ENCODE measurements at places on chromosomes 5 and 9.

- DNase-seq: no peak
Observed at GRCh38 chr9:63817622-63818518, 1467.1 kb downstream of the FOXD4L5 start.

DNA sequence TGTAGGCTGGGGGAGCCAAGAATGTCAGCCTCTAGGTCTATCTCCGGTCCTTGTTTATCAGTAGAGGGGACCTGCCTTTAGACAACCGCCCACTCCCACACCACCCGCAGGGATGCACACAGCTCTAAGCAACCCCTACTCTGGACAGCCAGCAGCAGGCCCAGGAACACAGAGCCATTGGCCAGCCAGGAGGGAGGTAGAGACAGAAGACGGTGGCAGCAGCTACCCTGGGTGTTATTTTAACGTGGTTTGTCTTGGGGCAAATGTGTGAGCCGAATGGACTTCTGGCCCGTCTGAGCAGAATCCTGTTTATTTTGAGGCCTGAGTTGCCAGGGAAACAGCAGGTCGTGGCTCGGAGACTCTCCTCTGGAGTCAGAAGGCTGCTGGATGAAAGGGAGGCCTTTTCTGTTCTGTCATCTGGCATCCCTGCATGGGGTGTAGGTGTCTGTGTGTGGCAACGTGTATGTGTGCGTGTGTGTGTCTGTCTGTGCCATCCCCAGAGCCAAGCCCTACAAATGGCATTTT, 382 bp upstream of the FGF1 start:
- no peak for DNase-seq

- DNase-seq: no peak
Observed at GRCh38 chr5:153672347-153673090, 182.0 kb downstream of the GRIA1 start.

GRCh38 chr5:160230686-160231527, 1.6 kb downstream of the FABP6 start:
- DNase-seq: no peak

DNA sequence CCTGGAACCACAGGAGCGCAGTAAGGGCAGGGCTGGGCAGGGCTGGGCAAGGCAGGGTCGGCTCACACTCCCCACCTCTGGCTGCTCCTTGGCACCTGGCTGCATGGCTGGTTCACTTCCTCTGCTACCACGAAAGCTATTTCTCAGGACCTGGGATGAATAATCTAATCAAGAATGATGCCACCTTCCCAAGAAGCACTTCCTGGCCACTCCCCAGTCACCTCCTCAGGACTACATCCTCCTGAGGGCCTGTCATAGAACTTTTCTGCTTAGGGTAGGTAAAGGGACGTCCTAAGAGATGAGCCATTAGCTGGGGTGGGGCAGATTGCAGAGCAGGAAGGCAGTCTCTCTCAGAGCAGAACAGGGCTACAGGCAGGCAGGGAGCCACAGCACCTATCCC, 288.2 kb upstream of the MAP3K1 start:
- DNase-seq: peak; percentile 54

- DNase-seq: no peak
Observed at GRCh38 chr5:56612759-56613158, 202.6 kb upstream of the MAP3K1 start.

- DNase-seq: peak; percentile 99
Observed at GRCh38 chr9:128218518-128219389, 15.6 kb downstream of the DNM1 start.

- DNase-seq: no peak
Observed at GRCh38 chr9:75906531-75906930, 16.1 kb downstream of the PCSK5 start.

DNA sequence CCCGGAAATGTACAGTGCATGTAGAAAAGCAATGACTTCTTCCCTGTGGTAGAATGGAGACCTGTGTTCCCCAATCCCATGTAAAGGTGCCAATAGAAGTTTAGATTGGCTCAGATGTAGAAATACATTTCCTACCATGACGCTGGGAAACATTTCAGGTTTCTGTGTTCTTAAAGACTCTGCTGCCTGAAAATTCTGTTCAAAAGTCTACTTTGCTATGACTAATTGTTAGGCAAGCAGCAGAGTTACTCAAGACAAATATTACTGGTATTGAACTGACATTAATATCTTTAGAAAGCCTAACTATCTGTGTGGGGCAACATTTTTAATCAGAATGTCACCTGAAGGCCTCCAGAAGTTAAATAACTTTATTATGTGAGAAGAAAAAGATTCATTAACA, 75.5 kb upstream of the ELL2 start:
- no peak for DNase-seq

GRCh38 chr5:32379421-32379820, 65.1 kb downstream of the ZFR start:
- no peak for DNase-seq

DNA sequence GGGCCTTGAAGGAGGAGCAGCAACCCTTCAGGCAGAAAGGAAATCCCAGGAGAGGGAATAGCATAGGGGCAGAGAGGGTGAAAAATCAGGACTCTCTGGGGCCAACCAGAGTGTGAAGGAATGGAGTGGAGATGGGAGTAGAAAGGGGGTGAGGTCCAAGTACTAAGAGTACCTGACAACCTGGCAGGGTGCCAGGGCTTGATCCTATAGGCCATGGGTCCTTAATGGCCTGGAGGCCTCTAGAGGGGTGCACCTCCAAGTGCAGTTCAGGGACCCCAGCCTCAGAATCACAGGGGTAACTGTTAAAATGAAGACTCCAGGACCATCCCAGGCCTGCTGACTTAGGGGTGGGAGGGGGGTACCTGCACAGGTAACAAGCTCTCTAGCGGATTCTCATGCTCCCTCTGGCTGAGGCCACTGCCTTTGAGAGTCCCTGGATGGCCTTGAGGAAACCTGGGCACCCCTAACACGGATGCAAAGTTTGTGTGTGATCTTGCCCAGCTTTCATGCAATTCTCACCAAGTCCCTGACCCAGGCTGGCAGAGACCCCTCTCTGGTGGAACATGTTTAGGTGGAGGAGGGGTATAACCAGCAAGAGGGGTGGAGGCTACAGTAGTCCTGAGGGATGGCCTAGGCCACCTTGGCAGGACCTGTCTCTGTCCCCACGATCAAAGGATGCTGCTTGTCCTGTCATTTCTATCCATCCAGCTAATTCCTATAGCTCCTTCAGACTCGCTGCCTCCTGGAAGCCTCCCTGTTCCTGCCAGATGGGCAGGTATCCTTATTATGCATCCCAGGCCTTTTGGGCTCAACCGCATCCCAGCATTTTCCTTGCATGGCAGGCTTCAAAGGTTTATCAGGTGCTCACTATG, 17.6 kb upstream of the CSF1R start:
- DNase-seq: no peak

DNA sequence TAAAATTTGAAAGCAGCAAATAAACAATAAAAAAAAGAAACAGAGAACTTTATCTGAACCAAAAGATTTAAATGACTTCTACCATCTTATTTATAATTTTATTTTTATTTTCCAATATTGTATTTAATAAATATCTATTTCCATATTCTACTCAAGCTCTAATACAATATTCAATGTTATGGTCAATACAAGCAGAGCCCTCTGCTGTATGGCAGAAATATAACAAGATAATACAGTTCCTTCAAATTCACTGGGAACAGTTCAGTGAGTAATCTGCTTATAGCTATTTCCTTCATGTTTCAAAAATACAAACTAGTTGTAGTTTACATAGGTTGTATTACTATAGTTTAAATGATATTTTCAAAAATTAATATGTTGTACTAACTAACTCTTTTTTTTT, 332.7 kb downstream of the PRDM9 start:
- peak; percentile 29 for DNase-seq

- DNase-seq: no peak
Observed at GRCh38 chr5:141834331-141834730, 43.9 kb downstream of the PCDH1 start.

DNA sequence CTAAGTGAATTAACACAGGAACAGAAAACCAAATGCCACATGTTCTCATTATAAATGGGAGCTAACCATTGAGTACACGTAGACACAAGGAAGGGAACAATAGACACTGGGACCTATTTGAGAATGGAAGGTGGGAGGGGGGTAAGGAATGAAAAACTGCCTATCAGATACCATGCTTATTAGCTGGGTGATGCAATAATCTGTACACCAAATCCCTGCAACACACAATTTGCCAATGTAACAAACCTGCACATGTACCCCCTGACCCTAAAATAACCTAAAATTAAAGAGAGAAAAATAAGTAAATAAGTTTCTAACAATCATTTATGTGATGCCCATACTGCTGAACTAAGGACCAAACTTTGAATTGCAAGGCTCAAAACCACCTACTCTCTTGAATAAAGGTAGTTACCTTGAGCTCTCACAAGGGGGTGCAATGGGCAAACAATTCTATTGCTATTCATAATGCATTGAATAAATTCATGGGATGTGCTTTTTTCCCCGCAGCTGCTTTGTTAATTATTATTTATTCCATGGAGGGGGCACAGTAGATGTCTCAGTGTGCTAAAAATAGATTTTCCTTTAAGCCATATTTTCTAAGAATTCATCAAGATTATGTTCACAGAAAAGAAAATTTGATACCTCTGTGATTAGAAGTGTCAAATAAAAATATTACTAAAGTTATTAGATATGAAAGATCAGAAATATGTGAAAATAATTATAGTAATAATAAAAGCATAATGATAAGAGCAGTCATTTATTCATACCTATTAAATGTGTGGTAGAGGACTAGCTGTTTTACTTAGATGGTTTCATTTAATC, 76.2 kb upstream of the PTPN3 start:
- peak; percentile 72 for DNase-seq

DNA sequence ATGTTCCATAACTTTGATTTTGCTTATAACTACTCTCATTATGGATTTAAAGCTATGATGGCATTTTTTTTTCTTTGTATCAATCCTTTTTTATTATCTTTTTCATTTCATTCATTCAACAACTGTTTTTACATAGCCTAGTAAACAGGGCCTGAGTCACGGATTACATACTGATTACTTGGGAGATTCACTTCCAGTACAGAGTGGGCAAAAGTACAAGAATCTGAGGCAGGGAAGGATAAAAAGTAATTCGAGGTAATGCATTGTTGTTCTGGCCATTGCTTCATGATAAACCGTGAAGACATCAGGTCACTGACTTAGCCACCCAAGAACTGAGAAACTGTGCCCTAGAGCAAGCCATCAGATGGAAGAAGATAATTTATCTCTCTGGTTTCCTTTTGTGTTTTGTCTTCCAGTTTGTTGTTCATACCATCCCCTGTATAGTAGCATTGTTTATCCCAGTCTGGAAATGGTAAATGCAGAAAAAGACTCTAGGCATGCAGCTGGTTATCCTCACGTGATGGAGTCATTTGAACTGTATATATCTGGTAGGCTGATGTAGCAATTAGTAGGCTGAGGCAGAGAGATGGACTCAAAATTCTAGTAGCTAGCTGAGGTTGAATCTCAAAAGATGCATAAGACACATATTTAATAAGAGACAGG, 145.6 kb downstream of the CNTLN start:
- no peak for DNase-seq

DNA sequence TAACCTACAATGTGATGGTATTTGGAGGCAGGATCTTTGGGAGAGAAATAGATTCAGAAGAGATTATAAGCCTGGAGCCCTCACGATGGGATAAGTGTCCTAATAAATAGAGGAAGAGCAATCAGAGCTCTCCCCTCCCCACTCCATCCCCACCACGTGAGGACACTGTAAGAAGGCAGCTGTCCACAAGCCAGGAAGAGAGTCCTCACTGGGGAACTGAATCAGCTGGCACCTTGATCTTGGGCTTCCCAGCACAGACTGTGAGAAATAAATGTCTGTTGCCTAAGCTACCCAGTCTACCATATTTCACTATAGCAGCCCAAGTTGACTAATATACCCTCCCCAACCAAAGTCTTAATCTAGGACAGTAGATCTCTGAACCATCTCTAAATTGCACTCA, 118.1 kb downstream of the SUSD1 start:
- DNase-seq: no peak

- no peak for DNase-seq
Observed at GRCh38 chr9:115194216-115194615, 76.3 kb upstream of the TNC start.

DNA sequence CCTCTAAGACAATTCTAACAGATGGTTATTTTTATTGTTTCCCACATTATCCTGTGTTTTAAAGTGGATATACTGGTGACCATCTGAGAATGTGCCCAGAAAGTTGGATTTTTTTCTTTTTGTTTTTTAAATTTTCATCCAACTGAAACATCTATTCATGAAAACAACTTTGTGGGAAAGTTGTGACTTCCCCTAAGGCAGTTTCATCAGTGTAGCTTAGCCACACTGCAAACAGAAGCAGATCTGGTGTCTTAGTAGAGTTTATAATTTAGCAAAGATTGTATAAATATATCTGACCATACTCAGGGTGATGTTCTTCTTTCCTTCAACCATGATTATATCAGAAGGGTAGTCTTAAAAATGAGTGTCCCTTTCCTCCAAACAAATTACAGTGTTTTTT, 1241.3 kb downstream of the MAT2B start:
- DNase-seq: no peak

DNA sequence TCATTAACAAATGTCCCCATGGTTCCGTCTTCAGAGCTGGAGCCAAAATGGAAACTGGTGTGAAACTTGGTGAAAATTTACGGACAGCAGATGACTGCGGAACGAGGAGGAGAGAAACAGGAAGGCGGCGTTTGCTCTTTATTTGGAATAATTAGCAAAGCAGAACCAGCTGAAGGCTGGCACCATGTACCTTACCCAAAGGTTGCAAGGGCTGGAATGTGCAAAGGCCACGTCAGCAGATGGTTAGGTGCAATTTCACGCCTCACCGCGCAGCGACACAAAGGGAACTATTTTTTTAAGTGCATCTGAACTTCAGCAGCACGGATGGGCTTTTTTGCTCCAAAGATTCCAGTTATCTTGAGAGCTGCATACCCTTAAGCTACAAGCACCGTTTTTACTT, 127.4 kb downstream of the COL23A1 start:
- DNase-seq: no peak

- DNase-seq: no peak
Observed at GRCh38 chr9:6128030-6128429, 87.6 kb upstream of the IL33 start.

- DNase-seq: no peak
Observed at GRCh38 chr5:19902316-19902934, 85.6 kb downstream of the CDH18 start.

DNA sequence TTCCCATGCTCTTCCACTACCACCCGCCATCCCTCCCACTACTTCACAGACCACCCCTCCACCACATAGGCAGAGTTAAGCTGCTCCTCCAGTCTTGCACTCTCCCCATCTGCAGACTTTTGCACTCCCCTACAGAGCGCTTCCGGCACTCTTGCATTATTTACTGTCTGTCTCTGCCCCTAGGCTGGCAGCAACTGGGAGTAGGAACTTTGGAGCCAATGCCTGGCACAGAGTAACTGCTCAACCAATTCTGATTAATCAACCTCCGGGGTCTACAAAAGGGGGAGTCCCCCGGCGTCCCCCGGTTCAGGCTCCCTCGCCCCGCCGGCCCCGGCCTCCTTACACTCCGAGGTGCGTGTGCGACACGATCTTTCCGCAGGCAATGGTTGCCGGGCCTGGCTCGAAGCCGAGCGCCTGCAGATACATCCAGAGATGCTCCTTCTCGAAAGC, 498 bp downstream of the HAUS6 start:
- DNase-seq: peak; percentile 33
